AG04450 (cell line): ENCODE measurements at places on chromosomes 11 and 22. TPM values are rescaled to one million over a fixed set of nuclear protein-coding genes. Genes with fewer than 3 reads are reported as not detected.

Gene NXPE4
- polyA plus RNA-seq, result not detected in 2 replicates

Gene MFNG
- polyA plus RNA-seq, result 0.04 and 0.06 TPM in 2 replicates

DNA sequence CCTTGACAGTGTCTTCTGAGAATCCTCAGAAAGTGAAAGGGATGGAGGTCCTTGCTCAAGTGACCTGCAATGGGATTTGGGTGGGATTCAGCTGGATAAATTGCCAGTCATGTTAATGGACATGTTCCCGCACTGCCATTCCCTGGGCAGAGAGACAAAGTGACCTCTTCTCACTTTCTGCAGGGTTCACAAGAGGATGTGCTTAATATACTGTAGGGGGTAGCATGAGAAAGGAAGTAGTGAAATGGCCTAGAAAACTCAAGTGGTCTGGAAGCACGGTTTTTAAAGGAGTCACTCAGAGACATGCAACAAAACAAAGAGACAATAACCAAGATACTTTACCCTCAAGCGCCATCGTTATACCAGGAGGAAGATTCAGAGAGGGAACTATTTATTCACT is 70.2 kb downstream of the NELL1 start:
- no peak for DNase-seq

- no peak for DNase-seq
Observed at GRCh38 chr11:14230407-14230806, 128.6 kb downstream of the RRAS2 start.

- no peak for DNase-seq
Observed at GRCh38 chr22:39593066-39593930, 22.7 kb downstream of the CACNA1I start.

DNA sequence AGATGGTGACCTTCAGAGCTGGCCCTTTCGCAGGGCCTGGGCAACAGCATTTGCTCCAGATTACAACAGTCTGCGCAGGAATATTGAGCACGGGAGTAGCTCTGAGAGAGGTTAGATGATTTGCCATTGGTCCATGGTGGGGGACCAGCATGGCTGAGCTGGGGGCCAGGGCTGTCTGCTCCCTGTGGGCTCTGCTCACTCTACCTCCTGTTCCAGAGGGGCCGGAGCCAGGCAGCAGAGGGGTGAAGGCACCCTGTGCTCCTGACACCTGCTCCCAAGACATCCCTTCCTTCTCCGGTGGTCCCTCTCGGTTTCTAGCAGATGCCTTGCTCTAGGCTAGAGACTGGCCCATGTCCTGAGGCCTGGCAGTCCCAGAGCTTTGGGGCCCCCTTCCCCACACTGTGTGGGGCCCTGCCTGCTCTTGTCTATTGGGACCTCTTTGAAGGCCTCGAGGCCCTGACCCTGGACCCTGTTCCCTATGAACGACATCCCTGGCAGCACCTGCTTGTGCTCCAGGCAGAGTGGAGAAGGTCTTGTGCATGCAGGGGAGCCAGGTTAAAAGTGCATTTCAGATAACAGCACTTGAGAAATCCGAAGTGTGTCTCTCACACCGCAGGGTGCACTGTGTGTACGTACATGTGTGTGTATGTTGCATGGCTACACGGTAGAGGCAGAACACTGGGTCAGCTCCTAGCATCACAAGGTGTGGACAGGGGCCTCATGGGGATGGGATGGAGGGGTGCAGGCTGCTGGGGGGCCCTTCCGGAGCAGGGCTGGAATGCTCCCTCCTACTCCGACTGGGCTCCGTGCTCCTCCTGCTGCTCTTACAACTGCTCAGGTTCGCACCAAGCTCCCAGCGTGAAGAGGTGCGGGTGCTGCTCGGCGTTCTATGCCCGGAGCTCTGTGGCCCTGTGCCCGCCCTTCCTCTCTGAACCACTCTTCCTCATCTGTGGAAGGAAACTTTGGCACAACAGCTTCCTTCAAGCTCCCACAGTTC is 123.3 kb upstream of the B3GAT1 start:
- no peak for DNase-seq

DNA sequence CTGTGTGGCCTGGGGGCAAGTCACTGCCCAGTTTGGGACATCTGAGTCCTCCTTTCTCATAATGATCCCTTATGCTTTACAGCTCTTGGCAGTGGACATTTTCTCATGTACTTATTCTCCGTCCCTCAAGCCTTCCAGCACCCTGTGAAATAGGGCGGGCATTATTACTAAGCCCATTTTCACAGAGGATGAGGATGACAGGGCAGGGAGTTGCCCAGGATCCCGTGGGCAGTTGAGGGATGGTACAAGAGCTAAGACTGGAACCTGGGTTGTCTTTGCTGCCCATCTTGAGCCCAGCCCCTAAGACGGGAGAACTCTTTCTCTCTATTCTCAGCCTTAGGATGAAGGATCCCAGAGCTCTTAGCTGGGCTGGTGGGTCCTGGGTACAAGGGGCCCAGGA is 11.2 kb downstream of the CD82 start:
- DNase-seq, result no peak

GRCh38 chr11:74989260-74989638 is 516 bp downstream of the NEU3 start:
- DNase-seq, result no peak
